ENCODE measurements at places on chromosomes 7 and 10.

GRCh38 chr10:86102451-86102850 lies 264.1 kb downstream of the GRID1 start:
- DNase-seq: no peak

GRCh38 chr7:79590391-79590790 lies 136.9 kb upstream of the MAGI2 start:
- no peak for DNase-seq

DNA sequence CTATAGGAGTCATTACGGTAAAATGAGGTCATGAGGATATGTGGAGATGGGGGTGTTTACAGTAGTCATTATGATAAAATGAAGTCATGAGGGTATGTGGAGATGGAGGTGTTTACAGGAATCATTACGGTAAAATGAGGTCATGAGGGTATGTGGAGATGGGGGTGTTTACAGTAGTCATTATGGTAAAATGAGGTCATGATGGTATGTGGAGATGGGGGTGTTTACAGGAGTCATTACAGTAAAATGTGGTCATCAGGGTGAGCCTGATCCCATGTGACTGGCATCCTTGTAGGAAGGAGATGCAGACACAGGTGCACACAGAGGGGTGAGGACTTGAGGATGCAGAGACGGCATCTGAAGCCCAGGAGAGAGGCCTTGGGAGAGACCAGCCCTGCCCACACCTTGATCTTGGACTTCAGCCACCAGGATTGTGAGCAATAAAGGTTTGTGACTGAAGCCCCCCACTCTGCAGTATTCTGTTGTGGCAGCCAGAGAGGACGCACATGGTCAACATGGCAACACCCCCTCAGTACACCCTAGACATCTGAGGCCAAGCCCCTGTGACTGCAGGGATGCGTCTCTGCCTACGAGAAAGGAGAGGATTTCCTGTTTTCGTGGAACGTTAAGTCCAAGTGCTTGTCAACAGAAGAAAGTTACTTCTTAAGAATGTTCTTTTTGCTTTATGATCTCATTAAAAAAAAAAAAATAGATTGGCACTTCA lies 544.4 kb downstream of the DNAJB6 start:
- no peak for DNase-seq

- no peak for DNase-seq
Observed at GRCh38 chr7:51031791-51032515, 249.3 kb upstream of the GRB10 start.

GRCh38 chr7:36970551-36971514 lies 246.5 kb upstream of the AOAH start:
- DNase-seq: no peak

GRCh38 chr10:132113766-132114365 lies 48.1 kb downstream of the JAKMIP3 start:
- DNase-seq: no peak

DNA sequence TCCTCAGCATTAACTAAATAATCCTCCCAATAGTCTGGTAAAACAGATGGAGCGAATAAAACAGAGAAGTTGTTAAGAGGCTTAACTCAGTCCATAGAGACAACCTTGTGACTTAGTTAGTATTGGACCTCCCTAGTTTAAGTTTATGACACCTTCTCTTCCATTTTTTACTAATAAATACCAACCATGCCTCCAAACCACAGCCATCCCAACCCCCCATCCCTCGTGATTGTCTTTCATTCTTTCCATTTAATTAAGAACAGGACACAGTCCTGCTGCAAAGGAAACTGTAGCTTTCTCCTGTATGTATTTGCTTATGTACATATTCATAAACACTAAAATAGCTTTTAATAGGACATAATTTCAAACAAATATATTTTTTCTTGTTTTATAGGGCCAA lies 238.2 kb downstream of the SEMA3D start:
- DNase-seq: no peak

GRCh38 chr10:79397575-79398303 lies 47.7 kb downstream of the ZCCHC24 start:
- DNase-seq: no peak

GRCh38 chr7:41918597-41918996 lies 215.7 kb upstream of the INHBA start:
- no peak for DNase-seq

- DNase-seq: no peak
Observed at GRCh38 chr10:73287441-73287840, 35.0 kb upstream of the MRPS16 start.

GRCh38 chr7:154855366-154855765 lies 147.6 kb downstream of the PAXIP1 start:
- DNase-seq: no peak

- DNase-seq: no peak
Observed at GRCh38 chr10:71433768-71434744, 37.3 kb downstream of the CDH23 start.

DNA sequence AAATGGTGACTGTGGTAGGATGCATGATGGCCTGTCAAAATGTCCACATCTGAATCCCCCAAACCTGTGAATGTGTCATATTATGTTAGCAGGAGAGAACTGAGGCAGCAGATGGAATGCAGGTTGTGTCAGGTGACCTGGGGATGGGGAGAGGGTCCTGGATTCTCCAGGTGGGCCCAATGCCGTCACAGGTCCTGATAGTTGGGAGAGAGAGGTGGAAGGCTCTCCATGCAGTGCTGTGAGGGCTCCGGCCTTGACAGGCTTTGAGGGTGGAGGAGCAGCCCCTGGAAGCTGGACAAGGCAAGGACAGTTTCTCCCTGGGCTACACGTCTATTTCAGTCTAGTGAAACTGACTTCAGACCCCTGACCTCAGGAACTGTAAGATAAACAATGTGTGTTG lies 330.9 kb upstream of the ZNF32 start:
- DNase-seq: no peak

DNA sequence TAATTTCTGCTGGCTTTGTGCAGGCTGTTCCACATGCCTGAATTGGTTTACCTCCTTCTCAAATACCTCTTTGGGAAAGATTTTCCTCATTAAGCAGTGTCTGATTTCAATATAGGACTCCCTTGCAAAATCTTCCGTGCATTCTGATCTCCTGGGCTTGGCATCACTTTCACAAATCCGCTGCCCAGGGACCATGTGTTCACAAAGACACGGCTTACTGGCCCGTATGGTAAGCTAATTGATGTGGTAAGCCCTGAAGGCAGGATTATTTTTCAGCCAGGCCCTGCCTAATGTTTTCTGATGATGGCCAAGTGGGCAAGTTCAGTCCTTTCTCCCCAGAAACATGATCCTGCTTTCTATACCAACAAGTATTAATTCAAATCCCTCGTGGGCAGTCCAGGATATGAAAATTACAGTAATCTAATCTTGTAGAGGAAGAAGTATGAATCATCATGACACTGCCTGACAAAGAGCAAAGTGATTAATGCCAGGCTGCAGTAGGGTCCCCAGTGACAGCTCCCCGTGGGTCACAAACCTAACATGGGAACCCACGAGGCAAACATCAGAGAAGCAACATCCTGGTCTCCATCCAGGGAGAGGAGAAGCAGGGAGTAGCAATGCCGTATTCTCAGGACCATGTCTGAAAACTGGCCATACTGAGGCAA lies 11.6 kb upstream of the SVIL start:
- no peak for DNase-seq

- no peak for DNase-seq
Observed at GRCh38 chr10:45151467-45152214, 150.9 kb downstream of the ZNF22 start.

DNA sequence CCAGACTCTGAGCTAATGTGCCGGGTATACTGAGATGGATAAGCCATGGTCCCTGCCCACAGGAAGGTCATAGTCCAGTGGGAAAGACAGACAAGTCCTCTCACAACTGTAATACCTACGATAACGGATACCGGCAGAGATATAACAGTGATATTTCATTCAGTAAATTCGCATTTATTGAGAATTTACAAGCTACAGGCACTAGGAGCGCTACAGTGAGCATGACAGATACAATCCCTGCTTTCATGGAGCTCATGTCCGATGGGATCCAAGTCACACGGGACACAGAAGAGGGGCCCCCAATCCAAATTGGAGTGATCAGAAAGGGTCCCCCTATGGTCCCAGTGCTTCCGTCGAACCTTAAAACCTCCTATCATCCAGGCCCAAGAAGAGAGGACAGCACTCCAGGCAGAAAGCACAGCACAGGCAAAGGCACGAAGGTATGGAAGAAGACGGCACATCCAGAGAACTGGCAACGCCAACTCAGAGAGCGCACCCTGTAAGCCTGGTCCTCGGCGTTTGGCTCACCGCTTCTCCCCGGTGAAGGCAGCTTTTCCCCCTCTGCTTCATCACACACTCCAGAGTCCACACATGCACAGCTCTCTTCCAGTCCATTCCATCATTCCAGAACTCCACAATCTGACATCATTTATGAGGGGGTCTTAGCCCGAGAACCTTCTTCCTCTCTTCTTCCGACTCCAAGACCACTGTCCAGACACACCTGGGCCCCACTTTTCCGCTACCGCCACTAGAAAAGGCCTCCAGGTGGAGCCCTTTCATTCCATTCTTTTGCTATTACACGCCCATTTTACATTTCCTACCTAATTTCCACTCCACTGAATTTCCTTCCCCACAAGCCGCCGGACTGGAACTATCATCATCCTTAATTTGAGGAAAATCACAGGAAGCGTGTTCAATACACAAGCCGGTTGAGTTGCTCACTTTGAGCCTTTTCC lies 47.8 kb upstream of the NKX2-3 start:
- no peak for DNase-seq

GRCh38 chr7:96303686-96304443 lies 18.0 kb downstream of the SLC25A13 start:
- DNase-seq: no peak

DNA sequence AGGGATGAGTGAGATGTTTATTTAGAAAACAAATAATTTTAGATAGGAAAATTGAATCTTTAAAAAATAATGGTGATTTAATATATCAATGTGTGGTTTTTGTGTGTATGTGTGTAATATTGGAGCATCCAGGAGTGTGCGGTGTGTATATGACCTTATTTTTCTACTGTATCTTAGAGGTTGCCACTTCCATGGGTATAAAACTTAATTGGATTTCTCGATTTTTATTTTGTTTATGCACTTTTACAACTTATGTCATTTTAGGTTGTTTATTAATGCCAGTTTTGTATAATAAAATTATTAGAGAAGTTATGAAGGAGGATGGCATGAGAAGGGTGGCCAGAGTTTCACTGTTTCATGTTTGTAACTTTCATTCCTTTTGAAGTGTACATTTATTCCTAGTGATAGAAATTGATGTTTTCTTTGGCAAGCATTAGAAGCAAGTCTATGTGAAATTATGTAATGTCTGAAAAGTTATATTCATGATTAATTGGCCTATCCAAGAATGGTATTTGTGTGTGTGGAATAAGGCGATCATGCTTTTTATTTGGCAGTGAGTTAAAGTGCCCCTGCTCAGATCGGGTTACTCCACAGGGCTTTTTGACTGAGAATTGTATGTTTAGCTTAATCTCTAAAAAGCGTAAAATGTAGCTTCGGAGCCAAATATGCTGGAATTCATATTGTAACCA lies 110.3 kb downstream of the KAT6B start:
- DNase-seq: no peak

DNA sequence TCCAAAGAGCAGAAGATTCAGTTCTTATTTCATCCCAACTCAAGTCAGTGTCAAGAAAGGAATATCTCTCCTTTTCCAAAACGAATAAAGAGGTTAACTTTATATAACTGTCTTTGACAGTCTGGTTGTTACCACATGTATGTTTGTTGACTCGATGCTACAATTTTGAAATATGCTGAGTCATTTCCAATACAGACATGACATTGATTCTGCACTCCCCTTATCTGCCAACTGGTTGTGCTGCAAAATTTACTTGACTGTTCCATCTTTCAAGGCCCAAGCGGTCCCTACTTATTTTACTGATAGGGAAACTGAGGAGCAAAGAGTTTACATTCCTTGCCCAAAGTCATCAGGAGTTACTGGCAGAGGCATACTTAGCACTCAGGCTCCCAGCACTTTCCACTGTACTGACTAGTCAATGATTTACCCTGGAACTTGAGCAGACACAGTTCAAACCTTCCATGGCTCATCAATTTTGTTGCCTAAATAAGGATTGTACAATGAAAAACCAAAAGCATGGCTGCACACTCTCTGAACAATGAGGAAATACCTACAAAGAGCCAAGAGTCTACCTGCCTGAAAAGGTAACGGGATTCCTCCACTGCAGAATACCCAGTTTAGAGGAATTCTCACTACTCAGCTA lies 52.8 kb downstream of the ABLIM1 start:
- no peak for DNase-seq

GRCh38 chr10:11181978-11182377 lies 164.3 kb downstream of the CELF2 start:
- no peak for DNase-seq

- DNase-seq: no peak
Observed at GRCh38 chr7:91759205-91759863, 121.2 kb downstream of the MTERF1 start.

DNA sequence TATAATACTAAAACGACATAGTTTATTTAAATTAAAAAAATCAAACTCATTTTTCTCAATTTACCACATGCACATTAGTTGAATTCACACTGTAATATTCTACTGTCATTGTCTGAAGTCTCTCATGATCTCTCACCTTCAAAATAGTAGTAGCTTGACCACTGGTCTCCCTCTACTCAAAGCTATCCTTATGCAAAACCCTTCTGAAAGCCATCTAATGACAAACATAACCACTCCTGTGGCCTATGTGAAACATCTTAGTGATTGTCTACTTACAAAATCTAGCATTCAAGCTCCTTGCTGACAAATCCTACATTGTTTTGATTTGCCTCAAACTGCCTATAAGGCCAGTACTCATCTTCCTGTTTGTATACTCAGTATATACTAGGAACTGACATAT lies 606.0 kb upstream of the GHITM start:
- no peak for DNase-seq

DNA sequence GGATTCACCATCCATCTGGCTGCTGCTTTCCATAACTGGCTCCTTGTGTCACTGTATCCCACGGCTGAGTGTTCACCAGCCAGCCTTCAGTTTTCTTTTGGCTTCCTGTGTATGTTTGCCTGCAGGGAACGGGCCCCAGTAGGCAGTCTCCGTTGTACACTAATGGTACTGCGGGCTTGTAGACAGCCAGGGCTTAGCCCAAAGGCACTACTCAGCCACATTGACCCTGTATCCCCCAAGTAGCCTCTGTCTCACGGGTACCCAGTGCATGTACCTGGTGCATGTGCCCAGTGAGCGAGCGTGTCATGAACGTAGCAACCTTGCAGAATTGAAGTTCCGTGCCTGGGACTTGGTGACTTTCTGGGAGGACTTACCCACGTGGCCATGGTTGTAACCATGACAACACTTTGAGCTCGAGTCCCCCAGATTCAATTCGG lies 6.1 kb downstream of the PFKFB3 start:
- no peak for DNase-seq

GRCh38 chr7:26293569-26294308 lies 2.1 kb downstream of the SNX10 start:
- peak; percentile 16 for DNase-seq

- no peak for DNase-seq
Observed at GRCh38 chr7:31006857-31007256, 43.1 kb downstream of the GHRHR start.

GRCh38 chr10:22183771-22184461 lies 33.9 kb downstream of the EBLN1 start:
- no peak for DNase-seq

DNA sequence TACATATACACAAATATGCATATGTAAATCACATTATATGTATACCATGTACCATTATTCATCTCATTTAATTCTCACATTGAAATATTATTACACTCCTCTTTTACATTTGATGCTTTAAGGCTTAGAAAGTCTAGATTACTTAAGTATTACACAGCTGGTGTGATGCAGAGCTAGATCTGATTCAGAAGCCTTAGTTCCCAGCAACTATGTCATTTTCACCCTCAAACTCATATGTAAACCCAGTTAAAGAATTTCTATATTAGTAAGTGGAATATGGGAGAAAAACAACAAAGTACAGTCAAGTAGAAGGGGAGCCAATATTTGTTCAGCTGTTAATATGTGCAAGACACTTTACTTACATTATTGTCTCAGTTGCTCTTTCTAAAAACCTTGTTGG lies 74.3 kb upstream of the CSTF2T start:
- no peak for DNase-seq

Measured in activated CD4-positive, CD25-positive, alpha-beta regulatory T cell (primary cell).